ENCODE measurements at places on chromosomes 16 and 17. TPM values are rescaled to one million over a fixed set of nuclear protein-coding genes. Genes with fewer than 3 reads are reported as not detected.

DNA sequence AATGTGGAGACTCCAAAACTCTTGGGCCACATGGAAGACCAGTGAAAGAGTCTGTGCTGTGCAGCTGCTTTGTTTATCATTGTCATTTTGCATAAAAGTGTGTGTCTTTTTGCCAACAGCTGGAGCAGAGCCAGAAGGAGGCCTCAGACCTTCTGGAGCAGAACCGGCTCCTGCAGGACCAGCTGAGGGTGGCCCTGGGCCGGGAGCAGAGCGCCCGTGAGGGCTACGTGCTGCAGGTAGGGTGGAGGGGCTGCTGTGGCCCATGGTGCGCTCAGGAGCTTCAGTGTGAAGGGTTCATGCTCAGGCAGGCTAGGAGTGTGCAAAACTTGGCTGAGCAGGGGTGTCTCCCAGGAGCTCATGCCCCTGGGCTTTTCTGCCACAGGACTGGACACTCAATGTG is 45.0 kb downstream of the PLD6 start:
- DNase-seq, result no peak

DNA sequence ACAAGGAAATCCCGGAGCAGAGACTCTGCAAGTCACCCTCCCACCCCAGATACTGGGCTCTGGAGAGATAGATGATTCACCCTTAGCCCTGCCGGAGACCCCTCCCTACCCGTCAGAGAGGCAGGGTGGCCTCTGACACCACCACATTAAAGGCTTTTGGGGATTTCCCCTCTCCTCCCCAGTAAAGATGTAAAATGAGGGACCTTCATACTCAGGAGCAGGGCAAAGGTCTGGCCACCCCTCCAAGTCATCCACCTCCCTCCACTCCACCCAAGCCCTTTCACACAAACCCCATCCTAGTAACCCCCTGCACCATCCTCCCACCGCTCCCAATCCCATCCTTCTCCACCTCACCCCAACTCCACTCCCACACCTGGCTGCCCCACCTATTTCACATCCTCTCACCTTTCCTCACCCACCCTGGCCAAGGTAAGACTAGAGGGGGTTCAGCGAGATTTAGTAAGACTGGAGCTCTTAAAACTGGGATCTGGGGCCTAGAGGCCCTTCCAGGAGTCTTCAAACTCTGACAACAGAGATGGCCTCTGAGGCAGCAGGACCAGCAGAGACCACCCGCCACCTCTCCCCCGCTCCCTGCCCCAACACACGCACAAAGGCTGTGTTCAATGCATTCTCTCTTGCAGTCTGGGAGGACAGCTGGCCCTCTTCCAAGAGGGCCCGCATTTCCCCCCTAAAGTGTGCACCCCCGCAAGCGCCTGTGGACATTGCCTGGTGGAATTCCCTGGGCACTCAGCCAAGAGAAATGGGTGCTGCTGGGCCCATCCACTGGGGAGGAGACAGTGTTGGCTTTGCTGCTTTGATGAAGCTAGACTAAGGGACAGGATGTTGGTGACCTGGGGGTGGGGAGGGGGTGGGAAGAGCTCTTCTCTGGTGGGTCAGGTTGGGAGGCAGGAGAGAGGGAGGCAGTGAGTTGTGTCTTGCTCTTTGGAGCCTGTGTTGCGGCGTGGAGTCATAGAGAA is 1.1 kb downstream of the ABAT start:
- no peak for DNase-seq

Gene OR1A1
- not detected for polyA plus RNA-seq

Gene DOC2A
- 0.46 TPM for polyA plus RNA-seq

All from AG04450 (cell line).